ENCODE measurements at places on chromosomes 6 and 20.

DNA sequence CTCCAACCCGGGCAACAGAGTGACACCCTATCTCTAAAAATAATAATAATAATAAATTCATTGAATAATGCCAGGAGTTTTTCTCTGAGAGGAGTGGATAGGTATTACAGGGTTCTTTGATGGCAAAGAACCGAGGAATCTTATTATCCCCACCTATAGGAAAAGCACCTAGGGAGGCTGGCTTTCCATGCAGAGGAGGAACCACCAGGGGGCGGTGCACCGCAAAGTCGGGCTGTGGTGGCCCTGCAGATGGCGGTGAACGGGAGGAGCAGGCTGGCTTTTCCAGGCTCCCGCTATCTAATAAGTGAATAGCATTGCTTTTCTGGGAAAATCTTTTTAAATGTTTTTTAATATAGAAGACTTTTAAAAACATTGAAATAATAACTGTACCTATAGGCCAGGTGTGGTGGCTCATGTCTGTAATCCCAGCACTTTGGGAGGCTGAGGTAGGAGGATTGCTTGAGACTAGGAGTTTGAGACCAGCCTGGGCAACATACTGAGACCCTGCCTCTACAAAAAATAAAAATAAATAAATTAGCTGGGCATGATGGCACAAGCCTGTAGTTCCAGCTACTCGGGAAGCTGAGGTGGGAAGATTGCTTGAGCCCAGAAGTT lies 864.2 kb downstream of the KIF16B start:
- DNase-seq, result no peak

GRCh38 chr6:142241061-142241460 lies 60.7 kb upstream of the ADGRG6 start:
- no peak for DNase-seq

DNA sequence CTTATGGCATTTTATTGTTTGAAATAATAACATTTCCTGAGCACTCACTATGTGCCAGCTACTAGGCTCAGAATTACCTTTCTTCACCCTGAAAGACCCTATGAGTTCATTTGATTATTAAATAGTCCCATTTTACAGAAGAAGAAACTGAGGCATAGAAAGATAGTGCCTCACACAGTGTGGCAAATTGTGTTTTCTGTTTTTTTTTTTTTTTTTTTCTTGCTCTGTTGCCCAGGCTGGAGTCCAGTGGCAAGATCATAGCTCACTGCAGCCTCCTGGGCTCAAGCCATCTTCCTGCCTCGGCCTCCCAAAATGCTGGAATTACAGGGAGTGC lies 59.7 kb upstream of the PTPN1 start:
- DNase-seq, result no peak

- no peak for DNase-seq
These were observed 86.3 kb downstream of the GMPR start for GRCh38 chr6:16324606-16325225.

GRCh38 chr6:79307321-79308036 lies 73.0 kb upstream of the HMGN3 start:
- DNase-seq, result peak; percentile 7

GRCh38 chr20:63592661-63593060 lies 18.6 kb upstream of the HELZ2 start:
- no peak for DNase-seq

DNA sequence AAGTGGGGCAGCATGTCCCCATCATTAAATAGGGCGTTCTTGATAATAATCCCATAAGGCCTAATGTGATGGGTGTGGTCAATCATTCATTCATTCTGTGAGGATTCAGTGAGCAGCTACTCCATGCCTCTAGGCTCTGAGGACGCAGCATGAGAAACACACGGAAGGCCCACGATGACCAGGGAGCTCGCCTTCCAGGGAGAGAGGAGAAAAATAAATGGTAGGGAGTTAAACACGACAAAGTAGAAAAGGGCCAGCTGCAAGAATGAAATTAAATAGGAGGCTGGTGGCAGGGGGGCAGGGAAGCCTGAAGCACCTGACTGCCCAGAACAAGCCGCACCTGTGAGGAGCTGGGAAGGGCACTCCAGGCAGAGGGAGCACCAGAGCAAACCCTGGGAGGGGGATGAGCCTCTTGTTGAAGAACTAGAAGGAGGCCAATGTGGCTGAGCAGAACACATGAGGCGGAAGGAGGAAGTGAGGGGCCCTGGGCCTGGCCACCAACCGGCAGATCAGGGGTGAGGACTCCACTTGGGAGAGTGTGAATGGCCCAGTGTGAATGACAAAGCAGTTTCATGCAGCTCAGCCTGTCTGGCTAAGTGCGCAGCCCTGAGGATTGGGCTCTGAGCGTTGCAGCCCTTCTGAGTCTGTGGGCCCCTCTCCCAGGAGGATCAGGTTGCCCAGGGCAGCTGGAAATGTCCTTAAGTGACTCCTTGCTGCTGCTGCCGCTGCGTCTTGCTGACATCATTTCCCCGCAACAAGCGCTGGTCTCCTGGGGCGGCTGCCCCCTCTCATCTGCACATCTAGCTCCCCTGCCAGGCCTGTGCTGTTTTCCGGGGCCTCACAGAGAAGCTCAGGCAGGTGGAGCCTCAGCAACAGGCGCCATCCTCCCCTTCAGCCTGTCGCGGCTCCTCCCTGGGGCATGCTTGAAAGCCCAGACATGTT lies 99.9 kb downstream of the CDH26 start:
- DNase-seq, result no peak

DNA sequence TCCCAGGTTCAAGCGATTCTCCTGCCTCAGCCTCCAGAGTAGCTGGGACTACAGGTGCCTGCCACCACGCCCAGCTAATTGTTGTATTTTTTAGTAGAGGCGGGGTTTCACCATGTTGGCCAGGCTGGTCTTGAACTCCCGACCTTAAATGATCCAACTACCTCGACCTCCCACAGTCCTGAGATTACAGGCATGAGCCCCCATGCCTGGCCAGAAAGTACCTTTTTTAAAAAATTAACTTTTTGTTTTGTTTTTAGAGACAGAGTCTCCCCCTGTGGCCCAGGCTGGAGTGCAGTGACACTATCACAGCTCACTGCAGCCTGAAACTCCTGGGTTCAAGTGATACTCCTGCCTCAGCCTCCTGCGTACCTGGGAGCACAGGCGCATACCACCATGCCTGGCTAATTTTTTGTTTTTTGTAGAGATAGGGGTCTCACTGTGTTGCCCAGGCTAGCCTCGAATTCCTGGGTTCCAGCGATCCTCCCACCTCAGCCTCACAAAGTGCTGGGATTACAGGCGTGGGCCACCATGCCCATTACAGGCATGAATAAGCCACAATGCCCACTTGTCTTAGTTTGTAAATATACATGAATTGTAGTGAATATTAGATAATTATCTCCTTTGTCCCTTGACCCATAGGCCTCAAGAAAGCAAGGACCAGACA lies 17.4 kb upstream of the EEF1A1 start:
- DNase-seq, result no peak

DNA sequence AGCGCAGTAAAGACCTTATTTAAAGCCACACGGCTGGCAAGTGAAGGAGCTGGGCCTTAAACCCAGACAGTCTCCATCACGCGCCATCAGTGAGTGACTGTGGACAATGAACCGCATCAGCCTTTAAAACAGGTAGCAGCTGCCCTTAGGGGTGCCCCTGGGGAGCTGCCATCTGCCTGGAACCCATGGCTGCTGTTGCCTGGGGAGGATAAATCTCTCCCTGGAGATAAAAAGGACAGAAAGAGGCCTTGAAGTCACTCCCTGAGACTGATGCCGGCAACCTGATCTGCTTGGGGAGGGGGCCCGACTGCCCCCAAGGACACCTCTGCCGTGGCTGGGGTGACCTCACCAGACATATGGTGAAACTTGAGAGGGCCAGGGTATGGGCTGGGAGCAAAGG lies 73.5 kb downstream of the PREX1 start:
- no peak for DNase-seq

GRCh38 chr6:3200682-3201081 lies 26.8 kb downstream of the TUBB2B start:
- DNase-seq, result no peak

DNA sequence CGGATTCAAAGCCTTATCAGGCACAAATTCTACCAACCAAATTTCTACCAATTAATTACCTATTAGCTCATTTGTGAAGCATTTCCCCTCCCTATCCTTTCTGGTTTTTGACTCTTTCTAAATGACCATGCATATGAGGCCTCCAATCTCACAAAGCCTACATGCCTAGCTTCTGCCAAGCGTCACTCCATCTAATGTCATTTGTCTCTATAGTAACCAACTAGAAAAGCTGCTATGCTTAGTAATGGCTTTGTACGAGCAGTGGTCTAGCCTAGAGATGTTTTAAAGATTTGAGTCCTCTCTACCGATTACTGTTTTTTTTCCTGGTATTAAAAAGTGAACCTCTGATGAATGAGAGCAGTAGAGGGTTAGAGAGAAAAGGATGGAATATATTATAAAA lies 4.8 kb upstream of the ASF1A start:
- DNase-seq, result no peak

GRCh38 chr6:149233056-149233715 lies 84.3 kb upstream of the TAB2 start:
- DNase-seq, result peak; percentile 87

DNA sequence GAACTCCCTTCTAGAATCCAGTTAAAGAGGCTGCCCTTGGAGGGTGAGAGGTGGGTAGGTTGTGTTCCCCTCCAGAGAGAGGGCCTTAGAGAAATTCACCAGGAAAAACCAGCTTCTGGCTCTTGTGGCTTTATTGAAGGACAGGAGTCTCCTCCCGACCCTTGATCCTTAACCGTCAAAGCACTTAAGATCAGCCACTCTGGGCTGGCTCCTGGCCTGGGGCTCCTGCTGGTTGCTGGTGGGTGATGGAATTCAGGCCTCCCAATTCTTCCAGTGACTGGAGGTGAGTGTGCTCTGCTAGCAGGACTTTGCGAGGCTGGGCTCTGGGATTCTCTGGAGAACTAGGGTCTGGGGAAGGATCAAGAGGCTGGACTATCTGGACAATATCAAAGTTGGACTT lies 75.6 kb upstream of the LGSN start:
- no peak for DNase-seq

Data from HCEC 1CT (cell line).